ENCODE measurements at places on chromosomes 3 and 15. TPM values are rescaled to one million over a fixed set of nuclear protein-coding genes. Genes with fewer than 3 reads are reported as not detected.

DNA sequence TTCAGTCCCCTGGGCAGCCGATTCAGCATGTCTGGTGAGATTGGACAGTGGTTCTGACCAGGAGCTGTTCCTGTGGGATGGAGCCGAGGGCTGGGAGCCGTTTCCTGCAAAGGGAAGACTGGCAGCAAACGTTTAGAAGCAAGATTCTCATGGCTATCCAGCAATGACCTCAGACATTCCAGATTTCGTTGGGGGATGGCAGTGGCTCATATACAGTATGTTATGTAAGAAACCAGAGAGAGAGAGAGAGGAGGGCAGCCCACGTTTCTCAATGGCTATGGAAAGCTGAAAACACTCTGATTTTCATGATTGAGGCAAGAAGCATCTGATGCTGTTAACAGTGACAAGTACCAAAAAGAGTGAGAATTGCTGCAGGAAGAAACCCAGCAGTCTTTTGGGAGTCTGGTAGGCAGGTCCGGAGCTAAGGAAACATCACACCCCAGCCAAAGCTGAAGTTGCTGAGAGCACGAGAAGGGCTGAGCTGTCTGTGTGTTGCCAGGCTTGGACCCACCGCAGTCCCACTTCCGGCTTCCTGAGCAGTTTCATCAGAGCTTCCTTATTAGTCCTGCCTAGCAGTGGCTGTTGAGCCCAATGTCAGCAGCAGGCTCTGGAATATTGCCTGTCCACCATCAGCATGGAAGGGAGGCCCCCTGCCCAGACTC is 25.6 kb upstream of the VPS8 start:
- no peaks in the 10 kb centered on the region for H3K27me3 ChIP-seq
- H3K4me1 ChIP-seq: no peaks in the 10 kb centered on the region
- H3K36me3 ChIP-seq: no peaks in the 10 kb centered on the region
- H3K27ac ChIP-seq: no peak overlapping the region
- no peak overlapping the region for H3K4me3 ChIP-seq

DNA sequence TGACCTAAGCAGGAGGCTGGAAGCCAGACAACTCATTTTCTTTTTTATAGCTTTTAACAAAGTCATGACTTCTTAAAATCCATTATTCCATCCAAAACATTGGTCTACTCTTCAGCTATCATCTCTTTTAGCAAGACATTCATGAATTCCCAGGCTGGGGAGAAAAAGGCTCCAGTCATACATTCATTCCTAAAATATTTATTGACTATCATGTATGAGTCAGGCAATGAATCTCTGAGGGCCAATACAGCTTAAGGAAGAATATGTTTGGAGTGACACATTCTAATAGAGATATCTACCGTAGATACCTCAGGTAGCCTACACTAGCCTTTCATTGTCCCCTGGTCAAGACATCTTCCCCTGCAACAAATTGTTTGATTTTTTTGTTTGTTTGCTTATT is 196.4 kb upstream of the NANOGP8 start:
- H3K4me3 ChIP-seq: no peak overlapping the region
- DNase-seq: no peak
- no peak overlapping the region for H3K27ac ChIP-seq
- H3K27me3 ChIP-seq: no peaks in the 10 kb centered on the region

- DNase-seq: no peak
- no peaks in the 10 kb centered on the region for H3K4me1 ChIP-seq
- H3K27ac ChIP-seq: no peak overlapping the region
- H3K36me3 ChIP-seq: no peaks in the 10 kb centered on the region
Observed at GRCh38 chr15:85956532-85957275, 123.0 kb upstream of the AGBL1 start.

- H3K4me3 ChIP-seq: no peak overlapping the region
- no peak for DNase-seq
- H3K27ac ChIP-seq: no peak overlapping the region
Observed at GRCh38 chr3:187586226-187586625, 84.0 kb downstream of the SST start.

The ESYT3 gene
- 0.66 TPM for total RNA-seq

DNA sequence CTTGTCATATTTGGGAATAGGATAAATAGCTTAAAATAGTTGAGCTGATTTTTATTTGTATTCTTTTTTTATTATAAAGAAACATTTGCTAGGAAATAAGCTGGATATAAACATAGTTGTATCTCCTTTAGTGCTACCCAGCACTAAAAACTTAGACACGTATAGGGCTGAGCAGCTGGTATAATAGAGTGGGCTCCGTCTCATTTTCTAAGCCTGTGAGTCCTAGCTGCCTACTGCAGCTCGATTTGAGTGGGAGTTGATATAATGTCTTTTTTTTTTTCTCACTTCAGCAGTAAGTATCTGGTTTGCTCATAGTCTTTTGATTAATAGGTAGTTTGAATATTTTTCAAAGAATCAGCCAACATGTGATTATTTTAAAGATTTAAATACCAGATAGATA is 34.2 kb downstream of the TFG start:
- H3K27ac ChIP-seq: no peak overlapping the region
- no peaks in the 10 kb centered on the region for H3K4me1 ChIP-seq
- peaks cover 3% of the 10 kb centered on the region for H3K36me3 ChIP-seq
- H3K4me3 ChIP-seq: no peak overlapping the region

DNA sequence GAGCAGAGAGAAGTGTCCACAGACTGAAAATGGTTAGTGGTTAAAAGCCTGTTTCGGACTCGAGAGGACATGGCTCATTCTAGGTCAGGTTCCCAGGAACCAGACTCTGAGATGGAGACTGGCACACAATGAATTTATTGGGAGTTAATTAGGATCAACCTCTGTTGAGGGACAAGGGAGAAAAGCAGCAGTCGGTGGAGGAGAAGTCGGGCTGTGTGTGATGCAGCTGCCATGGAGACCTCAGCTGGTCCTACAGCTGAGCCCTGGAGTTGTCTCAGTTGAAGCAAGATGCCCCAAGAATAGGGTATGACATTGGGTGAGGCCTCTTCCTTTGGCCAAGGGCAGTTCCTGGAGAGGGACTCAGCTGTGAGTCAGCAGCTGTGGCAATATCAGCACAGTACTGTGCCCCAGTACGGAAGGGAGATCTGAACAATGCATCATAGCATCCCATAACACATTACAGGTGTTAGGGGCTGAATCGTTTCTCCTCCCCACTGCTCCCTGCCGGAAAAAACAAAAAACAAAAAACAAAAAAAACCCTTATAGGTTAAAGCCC is 105.4 kb downstream of the ABHD5 start:
- no peaks in the 10 kb centered on the region for H3K27me3 ChIP-seq
- H3K4me1 ChIP-seq: no peaks in the 10 kb centered on the region
- DNase-seq: no peak
- no peak overlapping the region for H3K27ac ChIP-seq
- no peak overlapping the region for H3K4me3 ChIP-seq

The STAC gene
- not detected for total RNA-seq

The RTP4 gene
- total RNA-seq: 4.8 TPM

- no peak for DNase-seq
- no peaks in the 10 kb centered on the region for H3K4me1 ChIP-seq
- H3K27ac ChIP-seq: no peak overlapping the region
- no peaks in the 10 kb centered on the region for H3K36me3 ChIP-seq
- no peaks in the 10 kb centered on the region for H3K27me3 ChIP-seq
Observed at GRCh38 chr3:124140746-124141145, 148.8 kb upstream of the ROPN1 start.

GRCh38 chr3:88267-88666 is 108.3 kb upstream of the CHL1 start:
- no peak overlapping the region for H3K27ac ChIP-seq
- H3K4me1 ChIP-seq: no peaks in the 10 kb centered on the region
- no peaks in the 10 kb centered on the region for H3K27me3 ChIP-seq
- no peaks in the 10 kb centered on the region for H3K36me3 ChIP-seq
- H3K4me3 ChIP-seq: no peak overlapping the region

- peaks cover 35% of the 10 kb centered on the region for H3K36me3 ChIP-seq
- H3K27ac ChIP-seq: no peak overlapping the region
- no peaks in the 10 kb centered on the region for H3K4me1 ChIP-seq
Observed at GRCh38 chr3:97883736-97884135, 61.9 kb downstream of the CRYBG3 start.

- no peak for DNase-seq
- no peak overlapping the region for H3K27ac ChIP-seq
- H3K4me3 ChIP-seq: no peak overlapping the region
- H3K27me3 ChIP-seq: no peaks in the 10 kb centered on the region
- no peaks in the 10 kb centered on the region for H3K36me3 ChIP-seq
Observed at GRCh38 chr3:119628816-119629445, 31.2 kb downstream of the PLA1A start.

The GNAI2 gene
- total RNA-seq: 178 TPM

GRCh38 chr3:112789787-112790186 is 56.9 kb downstream of the CD200R1L start:
- no peak for DNase-seq
- no peak overlapping the region for H3K27ac ChIP-seq
- no peaks in the 10 kb centered on the region for H3K27me3 ChIP-seq
- no peaks in the 10 kb centered on the region for H3K4me1 ChIP-seq
- no peaks in the 10 kb centered on the region for H3K36me3 ChIP-seq
- H3K4me3 ChIP-seq: no peak overlapping the region
